Brain microvascular endothelial cell (primary cell): ENCODE measurements at places on chromosomes 3 and 15.

DNA sequence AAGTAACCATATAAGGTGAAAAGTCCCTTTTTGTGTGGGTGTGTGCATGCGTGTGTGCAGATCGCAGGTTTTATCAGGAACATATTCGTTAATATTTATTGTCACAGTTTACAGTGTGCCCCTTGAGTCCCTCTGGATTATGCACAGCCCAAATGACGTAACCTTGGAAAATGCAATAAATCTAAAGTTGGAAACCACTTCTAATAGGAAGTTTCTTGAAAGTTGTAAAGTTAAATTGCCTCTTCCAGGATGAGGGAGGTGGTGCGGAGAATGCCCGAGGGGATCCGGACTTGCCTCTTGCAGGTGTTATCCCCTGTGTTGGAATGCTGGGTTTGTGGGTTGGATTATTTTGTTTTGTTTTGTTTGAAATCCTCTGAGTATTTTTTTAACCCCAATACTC, 143.3 kb downstream of the CMSS1 start:
- DNase-seq: no peak

DNA sequence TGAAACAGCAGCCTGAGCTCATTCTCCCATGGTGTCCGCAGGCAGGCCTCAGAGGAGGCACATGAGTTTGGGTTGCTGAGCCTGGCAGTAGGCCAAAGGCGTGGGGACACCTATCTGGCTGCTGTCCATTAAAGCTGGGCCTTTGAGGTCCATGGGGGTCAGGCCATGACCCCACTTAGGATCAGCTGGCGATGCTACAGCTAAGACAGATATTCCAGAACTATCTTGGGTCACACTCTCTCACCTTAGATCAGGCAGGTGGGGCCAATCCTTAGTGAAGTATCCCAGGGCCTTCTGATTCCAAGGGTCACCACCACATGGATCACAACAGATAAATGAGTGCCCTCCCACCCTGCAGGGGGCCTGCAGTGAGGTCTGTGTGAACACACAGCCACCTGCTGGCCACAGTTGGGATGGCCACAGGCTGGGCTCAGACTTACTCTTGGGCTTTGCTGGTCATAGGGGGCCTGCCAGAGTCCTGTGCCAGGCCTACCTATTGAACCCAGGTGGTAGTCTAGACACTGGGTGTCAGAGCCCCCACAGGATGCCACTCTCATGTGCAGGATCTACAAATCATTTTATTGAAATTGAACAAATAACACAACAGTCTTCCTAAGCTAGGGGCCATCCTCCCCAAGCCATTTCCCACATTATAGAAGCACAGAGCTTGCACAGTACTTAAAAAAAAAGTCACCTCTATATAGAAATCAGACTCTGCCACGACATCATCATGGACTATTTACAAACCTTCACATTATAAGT, 2.0 kb upstream of the HYAL2 start:
- DNase-seq: peak; percentile 72

- no peak for DNase-seq
These were observed 6.4 kb downstream of the AAGAB start for GRCh38 chr15:67248011-67248505.

DNA sequence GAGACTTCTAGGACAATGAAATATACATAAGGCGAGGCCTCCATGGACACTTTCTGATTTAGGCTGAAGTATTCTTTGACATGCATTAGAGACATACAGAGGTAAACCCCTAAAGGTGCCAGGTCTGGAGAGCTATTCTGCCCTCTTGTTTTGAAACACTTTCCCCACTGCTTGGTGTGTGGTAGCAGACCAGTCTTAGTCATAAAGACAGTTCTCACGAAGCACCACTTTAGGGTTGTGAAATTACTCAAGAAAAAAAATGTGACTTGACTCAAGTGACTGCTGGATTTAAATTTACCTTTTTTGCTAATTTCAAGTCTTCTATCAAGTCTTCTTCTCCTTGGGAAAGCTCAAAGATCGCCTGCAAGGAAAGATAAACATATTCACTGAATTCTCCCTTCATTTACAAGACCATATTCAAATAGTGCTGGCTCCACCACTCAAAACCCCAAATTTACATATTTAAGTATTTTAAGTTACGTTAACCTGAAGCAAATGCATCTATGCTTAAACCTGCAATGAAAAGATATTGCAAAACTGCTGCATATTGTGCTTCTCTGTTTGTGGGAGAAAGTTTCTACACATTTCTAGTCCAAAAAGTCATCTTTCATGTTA, 48.4 kb downstream of the ARHGEF3 start:
- DNase-seq: no peak

DNA sequence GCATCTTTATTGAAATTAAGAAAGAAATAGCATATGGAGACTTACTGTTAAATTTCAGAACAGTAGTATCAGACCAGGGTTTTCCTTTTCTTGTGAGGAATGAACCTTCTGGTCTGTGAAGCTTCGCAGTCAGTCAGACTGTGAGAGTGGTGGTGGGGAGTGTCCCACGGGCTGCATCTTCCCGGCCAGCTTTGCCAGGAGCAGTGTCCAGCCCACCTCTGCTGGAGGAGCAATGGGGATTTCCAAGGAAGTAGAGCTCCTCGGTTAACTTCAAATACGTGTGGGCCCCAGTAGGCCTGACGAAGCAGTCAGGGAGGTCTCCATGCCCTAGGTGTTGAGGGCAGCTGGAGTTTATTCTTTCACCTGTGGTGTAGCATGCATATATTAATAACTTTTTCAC, 40.9 kb upstream of the FBXL22 start:
- DNase-seq: no peak

GRCh38 chr3:123595396-123596180, 10.7 kb upstream of the HACD2 start:
- DNase-seq: no peak

GRCh38 chr15:81284256-81285031, 39.5 kb downstream of the STARD5 start:
- DNase-seq: no peak

DNA sequence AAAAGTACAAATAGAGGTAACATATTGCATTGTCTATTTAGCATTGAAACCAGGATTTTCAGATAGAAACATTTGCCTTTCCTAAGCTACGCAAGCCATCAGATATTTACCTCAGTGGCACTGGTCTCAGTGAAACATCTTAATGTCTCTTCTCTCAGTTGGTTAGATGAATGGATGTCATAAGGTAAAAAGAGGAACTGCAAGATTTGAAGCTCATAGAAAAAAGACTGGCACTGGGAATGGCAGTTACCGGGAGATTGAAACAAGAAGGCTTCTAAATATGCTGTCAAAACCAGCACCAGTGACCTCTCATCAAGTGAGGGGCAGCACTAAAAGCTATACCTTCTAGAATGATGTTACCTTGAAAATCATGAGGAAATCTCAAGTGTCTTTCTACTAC, 486.4 kb downstream of the FHIT start:
- no peak for DNase-seq
